ENCODE measurements at places on chromosomes 16 and 17.
A peak's percentile ranks its signal among the peaks of the same experiment; 100 is the strongest.

- DNase-seq: no peak
Observed at GRCh38 chr16:10751291-10751697, 7.7 kb downstream of the NUBP1 start.

- DNase-seq: no peak
Observed at GRCh38 chr16:68749432-68749831, 12.3 kb downstream of the CDH1 start.

- no peak for DNase-seq
Observed at GRCh38 chr16:67702130-67702529, 17.0 kb downstream of the GFOD2 start.

DNA sequence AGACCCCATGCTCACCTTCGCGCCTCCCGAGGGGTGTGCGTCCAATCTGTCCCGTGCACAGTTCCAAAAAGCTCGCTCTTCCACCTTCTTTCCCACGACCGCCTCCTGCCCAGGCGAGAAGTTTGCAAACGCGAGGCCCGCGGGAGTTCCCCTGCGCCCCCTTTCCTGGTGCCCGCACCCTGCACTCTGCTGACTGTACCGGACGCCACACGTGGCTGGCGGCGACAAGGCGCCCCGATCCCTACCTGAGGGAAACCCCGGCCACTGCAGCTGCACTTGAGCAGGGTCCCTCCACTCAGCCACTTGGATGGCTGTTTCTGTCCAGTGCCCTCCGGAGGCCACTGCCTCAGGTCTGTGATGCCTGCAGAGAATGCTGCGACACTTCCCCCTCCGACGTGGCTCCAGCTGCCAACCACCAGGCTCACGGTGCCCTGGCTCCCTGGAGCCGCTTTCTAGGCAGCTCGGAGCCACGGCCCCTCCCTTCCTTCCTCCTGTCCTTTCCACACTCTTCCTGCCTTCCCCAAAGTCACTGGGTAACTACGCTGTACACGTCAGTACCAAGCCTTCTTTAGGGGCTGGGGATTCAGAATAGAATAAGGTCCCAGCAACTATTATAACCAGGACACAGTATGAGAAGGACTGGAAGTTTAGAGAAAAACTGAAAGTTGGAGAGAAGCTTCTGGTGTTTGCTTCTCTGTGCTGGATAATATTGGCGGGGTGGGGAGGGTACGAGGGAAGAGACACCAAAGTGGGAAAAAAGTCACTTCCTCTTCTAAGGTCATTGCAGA, at the start of gene MLKL:
TSS of gene MLKL (minus strand) at position 425 of the 788 bp plus-strand sequence. CDS start 5,105 bp downstream, outside the sequence.
- DNase-seq: peak; percentile 58

DNA sequence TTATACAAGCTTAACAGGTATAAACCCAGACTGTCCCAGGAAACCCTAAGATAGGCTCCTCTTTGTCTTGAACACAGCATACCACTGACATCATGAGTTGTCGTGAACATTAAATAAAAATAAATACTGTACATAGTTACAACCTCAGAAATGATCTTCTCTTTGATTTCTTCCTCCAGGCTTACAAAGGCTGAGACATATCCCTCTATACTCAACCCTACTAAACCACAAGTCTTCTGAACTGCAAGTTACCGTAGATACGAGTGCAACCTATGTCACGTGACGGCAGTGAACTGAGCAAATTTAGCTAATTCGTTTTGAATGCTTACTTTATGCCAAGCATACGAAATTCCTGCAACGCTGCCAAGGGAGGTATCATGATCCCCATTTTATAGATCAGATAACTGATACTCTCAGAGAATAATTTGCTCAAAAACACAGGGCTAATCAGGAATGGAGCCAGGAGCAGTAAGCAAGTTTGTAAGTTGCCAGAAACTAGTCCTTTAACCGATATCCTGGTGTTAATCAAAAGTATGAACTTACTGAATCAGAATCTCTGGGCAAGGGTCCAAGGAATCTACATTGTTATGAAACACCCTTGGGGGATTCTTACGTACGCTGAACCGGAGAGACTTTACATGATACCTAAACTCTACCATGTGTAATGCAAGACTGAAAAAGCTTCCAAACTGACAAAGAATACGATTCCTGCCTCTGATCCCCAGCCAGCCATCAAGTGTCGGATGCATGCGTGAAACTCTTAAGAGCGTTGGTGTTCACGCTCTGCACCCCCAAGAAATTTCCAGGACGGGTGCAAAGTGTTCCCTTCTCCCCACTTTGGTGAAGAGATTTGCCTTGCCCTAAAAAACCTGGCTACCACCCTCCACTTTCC, 106.2 kb downstream of the XYLT1 start:
- DNase-seq: peak; percentile 37

- no peak for DNase-seq
Observed at GRCh38 chr17:74702116-74702871, 10.4 kb downstream of the CD300LF start.

DNA sequence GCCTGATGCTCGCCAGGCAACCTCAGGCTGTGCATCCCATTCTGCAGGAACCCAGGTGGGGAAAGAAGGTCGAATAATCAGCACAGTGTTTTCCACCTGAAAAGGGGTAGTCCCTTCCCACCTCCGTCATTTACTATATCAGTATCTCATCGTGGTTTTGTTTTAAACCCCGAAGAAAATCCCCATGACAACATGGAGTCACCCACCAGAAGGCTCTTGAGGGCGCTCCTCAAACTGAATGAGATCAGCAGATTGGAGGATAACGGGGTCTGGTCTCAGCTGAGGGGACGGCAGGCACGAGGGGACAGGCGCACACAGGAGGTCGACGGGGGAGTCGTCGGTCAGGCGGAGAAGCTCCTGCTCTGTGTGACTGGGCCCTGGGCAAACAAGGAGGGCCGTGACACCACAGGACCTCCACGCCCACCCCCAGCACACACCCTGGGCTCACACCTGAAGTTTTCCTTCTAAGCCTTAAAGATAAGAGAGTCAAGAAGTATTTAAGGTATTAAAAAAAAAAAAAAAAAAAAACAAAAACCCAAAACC, 44.2 kb downstream of the MARF1 start:
- no peak for DNase-seq

DNA sequence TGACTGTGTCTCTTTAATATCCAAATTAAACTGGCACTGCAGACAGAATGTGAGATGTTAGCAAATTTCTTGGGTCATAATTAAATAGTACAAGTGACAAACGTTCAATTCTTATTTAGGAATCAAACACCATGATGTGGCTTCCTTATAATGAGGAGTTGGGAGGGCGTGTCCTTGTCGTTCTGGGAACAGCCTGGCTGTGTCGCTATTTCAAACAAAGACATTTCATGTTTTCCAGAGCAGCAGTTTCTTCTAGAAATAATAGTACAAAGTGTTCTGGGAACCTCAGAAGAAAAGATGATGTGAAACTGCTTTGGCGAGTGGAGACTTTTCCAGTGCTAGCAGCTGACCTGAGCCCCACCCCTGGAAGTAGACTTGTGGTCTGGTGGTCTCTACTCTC, 301.7 kb upstream of the N4BP1 start:
- DNase-seq: no peak

GRCh38 chr17:33115366-33115765, 123.7 kb downstream of the SPACA3 start:
- no peak for DNase-seq

DNA sequence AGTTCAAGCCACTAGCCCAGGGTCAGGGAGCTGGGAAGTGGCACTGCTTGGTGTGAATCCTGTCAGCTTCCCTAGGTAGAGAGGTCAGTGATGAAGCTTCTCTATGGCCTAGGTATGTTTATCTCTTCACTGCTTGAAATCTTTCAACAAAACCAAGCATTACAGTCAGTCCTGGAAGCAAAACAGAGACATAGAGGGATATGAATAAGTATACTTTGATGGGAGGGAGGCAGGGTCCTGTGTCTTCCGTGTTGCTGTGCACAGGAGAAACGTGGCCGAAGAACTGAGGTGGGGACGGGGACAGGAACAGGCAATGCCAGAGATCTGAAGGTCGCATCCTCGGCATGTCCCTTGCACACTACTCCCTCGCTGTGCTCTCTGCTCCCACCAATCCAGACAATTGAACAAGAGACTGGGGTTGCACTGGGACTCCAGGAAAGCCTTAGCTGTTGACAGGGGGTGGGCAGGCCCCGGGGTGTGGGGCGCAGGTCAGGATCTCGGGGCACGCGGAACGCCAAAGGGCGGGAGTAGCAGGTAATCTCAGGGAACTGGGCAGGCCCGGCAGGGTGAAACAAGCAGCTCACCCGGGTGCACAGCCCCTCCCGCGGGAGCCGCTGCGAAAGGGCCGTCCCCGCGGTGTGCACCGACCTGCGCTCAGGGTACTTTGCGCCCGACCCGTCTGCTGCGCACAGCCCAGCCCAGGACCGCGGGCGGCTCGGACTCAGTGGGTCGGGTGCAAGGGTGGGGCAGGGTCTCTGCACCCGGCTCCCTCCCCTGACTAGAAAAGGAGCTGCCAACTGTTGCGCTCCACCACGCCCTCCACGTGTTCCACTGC, at the start of gene MT1H:
TSS of gene MT1H (plus strand) at position 810 of the 835 bp plus-strand sequence. CDS start 71 bp downstream, outside the sequence.
- no peak for DNase-seq

DNA sequence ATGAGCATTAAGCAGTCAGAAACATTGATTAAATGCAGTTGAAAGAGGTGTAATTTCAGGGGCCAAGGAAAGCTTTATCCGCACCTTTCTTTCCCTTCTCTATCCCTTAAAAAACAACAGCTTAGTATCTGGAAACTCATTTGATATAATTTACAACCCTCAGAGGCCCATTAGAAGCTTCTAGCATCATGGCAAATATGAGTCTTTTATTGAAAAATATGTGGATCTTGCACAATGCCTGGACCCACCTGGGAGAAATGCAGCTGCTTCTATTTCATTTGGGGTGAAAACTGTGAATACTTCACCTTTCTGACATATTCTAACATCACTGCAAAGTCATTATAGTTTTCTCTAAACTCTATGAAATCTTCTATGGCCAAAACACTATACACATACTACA, 492.2 kb upstream of the PSMD7 start:
- DNase-seq: no peak

- DNase-seq: no peak
Observed at GRCh38 chr16:88999457-89000206, 22.6 kb upstream of the CBFA2T3 start.

DNA sequence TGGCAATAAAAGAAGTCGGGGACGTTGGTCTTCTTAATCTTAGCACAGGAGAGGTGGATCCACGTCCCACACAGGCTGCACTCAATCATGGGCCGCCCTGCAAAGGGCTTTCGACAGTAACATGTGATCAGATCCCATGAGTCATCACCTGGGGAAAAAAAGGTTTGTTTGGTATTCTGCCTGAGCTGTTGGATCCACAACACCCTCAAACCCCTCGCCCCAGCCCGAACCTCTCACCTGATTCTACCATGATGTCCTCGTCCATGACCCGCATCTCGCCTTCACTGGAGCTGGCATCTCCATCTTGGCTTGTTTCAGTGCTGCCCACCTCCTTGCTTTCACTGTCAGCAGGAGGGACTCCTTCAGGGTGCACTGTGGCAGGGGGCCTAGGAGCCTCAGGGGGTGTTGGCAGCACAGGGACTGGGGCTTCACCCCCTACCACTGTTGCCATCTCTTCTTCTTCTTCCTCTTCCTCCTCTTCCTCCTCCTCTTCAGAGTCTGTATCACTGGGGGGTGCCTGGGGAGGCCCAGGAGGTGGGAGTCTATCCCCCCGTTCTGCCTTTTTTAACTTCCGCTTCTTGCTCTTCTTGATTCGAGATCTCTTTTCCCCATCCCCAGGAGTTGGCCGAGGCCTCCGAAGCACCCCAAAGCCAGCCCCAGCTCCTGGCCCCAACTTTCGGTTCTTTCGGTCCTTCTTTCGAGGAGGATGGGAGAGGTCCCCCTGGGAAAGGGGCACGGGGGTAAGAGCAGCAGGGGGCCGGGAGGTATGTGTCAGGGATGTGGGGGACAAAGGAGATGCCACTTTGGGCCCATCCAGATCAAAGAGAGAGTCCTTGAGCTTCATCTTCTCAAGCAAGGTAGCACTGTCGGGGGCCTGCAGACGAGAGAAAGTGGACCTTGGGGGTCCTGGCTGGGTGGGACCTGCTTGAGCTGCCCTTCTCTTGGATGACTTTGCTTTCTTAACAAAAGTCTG, 1.7 kb upstream of the DVL2 start:
- no peak for DNase-seq

GRCh38 chr16:82730901-82731300, 104.1 kb downstream of the CDH13 start:
- DNase-seq: no peak

- no peak for DNase-seq
Observed at GRCh38 chr16:66304151-66304550, 62.3 kb upstream of the CDH5 start.

DNA sequence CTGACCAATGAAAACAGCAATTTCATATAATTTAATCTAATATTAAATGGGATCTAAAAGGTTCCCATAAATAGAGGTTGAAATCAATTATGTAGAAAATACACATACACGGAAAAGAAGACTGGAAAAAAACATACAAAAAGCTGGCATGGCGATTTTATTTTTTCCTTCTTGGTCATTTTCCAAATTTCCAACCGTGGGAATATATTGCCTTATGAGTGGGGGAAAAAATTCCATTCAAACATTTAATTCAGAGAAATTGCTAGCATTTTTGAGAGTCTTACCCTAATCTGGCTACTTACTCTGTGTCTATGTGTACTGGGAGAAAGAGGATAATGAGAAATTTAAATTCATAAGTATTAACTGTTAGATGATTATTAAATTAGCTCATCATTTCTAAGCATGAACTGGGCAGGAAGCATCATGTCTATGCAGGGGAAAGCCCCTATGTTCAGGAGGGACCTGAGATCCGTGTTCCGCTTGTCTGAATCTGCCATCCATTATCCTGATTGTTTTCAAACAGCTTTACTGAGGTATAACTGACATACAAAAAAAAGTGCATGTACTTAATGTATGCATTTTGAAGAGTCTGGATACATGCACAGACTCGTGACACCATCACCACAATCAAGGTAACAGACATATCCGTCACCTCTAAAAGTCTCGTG, 145.2 kb downstream of the XYLT1 start:
- no peak for DNase-seq

- peak; percentile 72 for DNase-seq
Observed at GRCh38 chr17:42928714-42929496, 28.3 kb downstream of the G6PC1 start.

GRCh38 chr17:76504117-76504516, 2.9 kb upstream of the RHBDF2 start:
- peak; percentile 28 for DNase-seq

- DNase-seq: no peak
Observed at GRCh38 chr17:78745407-78746088, 36.5 kb downstream of the CYTH1 start.

All from MG63 (cell line).